Hematopoietic multipotent progenitor cell treated with erythropoietin and hydrocortisone succinate and interleukin-3 and kit ligand, for 4 days (in vitro differentiated cells): ENCODE measurements at places on chromosomes 6 and 20.

DNA sequence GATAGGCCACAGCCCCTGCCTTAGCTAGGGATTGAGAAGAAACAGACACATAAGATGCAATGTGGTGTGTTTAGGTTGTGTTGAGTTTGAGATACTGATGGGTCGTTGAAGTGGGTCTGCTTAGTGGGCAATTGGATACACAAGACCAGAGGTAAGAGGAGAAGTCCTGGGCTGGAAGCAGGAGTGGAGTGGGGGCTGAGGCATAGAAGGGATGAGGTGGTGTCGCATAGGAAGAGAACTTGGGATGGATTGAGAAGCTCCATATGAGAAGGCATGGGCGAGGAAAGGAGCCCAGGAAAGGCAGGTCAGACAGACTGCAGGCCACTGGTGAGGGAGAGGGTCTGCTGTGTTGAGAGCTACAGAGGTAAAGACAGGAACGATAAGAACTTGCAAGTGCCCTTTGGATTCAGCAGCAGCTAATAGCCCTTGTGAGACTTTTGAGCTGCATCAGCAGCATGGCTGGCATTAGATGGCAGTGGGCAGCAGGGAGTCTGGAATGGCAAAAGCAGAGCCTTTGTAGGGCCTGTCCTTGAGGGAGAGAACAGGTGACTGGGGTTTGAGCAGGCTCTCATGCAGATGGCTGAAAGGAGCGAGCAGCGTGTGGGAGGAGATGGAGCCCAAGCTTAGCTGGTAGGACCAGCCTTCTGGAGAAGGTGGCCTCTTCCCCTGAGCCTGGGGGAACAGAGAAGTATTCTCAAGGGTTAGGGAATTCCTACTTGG, 33.2 kb downstream of the PLCG1 start:
- DNase-seq: no peak

GRCh38 chr20:43820731-43821330, 93.8 kb upstream of the TOX2 start:
- DNase-seq: no peak

- DNase-seq: no peak
These were observed 39.0 kb downstream of the HLA-A start for GRCh38 chr6:29981211-29981812.

DNA sequence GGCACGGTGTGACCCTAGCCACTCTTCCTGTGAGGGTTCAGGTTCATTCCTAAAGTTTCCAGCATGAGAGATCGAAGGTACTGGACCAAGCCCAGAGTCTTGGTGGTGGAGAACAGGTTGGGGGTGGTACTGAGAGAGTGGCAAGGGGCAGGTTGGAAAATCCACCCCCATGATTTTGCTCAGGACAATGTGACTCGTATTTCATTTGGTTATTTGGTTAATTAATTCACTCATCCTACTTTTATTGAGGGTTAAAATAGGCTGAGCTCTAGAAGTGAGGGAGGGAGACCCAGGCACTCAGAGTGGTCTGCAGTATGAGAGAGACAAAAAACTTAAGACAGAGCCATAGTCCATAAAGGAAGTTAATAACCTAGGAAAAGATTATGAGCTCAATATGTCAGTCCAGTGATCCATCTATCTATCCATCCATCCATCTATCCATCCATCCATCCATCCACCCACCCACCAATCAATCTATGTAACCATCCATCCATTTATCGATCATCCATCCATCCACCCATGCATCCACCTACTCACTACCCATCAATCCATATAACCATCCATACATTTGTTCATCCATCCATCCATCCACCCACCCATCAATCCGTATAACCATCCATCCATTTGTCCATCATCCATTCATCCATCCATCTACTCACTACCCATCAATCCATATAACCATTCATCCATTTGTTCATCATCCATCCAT, 6.7 kb upstream of the BPIFB6 start:
- no peak for DNase-seq

DNA sequence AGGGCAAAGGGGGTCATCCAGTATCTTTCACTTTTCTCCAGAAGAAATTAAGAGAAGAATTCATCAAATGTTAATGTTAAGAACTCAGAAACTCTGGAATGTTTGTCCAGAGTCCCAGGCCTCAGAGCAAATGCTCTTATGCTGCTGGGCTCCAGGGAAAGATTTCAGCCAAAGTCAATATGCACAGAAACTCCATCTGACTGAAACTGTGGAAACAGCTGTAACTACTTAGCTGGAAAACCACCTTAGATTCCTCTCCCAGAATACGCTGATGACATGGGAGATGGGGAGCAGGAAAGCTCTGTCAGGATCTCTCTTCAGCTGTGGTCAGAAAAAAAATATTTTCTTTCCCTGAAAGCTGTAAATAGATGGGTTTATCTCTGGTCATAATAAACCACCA, 559.6 kb downstream of the RFPL4B start:
- DNase-seq: no peak

DNA sequence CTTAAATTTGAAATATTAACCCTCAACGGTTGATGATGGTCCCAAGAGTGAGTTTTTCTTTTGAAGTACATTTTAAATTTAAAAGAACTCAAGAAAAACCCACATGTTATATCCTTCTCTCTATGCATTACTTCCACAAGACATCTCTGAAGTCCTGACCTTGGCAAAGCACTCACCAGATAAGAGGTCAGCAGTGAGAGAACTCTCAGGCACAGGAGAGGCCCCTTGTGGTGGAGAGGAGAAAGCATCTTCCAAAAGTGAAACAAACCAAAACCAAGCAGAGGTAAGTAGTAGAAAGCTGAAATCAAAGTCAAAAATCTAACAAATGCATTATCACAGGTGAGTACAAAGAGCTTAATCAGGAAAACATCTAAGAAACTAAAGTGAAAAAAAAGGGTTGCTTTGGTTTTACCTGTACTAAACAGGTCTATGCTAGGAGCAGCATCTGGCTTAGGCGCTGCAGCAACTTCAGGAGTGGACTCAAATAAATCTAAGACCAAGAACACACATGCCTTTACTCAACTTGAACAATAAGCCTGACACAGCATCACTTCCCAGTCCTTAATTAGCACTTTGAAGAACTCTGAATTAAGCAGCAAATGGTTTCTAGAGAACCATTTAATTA, 80.5 kb downstream of the PRSS35 start:
- DNase-seq: peak; percentile 69

DNA sequence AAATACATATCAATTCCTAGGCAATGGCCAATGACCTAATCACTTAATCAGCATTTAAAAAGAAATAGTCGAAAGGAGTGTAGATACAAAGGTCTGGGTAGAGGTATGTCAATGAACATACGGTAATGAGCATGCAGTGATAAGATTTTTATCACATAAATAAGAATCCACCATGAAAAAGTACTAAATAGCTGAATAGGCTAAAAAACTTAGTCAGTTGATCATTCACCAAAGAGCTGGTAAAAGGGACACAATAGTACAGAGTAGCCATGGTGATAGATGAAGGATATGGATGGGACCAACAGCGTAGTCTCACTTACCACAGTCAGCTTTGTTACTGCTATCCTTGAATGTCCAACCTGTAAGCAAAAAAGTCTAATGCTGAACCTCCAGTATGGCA, 1018.6 kb upstream of the EYS start:
- DNase-seq: no peak

DNA sequence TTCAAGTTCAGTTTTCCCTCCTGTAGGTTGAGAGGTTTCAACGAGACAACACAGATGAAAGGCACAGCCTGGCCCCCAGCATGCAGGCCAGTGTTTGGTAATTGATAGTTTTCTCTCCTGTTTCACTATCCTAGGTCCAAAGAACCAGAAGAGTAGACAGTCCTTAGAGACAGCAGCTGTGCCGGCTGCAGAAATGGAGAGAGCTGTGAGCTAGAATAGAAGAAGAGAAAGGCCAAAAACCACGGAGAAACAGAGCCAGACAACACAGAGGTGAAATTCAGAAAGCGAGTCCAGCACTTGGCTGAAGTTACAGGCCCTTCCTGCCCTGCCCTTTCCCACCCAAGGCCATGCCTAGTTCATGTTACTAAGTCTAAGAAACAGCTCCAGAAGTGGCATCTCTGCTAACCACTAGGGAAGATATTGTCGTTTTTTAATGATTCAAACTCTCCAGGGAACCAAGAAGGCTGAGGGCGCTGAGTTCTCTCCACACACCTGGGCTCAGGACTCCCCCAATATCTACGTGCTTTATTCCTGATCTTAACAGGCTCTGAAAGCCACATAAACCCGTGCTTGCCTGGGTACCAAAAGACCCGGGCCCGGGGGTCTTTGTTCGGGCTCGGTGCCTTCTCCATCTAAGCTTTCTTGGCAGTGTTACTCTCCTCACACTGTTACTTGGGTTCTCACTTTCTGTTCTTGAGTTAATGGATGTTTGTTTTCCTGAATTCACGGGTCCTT, 16.5 kb upstream of the RBPJL start:
- DNase-seq: no peak

GRCh38 chr20:10264166-10264558, 45.5 kb downstream of the SNAP25 start:
- no peak for DNase-seq

DNA sequence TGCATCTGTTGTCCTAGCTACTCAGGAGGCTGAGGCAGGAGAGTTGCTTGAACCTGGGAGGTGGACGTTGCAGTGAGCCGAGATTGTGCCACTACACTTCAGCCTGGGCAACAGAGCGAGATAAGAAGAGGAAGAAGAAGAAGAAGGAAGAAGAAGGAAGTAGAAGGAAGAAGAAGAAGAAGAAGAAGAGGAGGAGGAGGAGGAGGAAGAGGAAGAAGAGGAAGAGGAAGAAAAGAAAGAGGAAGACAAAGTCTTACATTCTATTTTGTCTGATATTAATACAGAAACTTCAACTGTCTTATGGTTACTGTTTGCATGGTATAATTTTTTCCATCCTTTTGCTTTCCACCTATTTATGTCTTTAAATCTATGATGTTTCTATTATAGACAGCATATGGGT, 7.2 kb upstream of the NELFCD start:
- DNase-seq: no peak

DNA sequence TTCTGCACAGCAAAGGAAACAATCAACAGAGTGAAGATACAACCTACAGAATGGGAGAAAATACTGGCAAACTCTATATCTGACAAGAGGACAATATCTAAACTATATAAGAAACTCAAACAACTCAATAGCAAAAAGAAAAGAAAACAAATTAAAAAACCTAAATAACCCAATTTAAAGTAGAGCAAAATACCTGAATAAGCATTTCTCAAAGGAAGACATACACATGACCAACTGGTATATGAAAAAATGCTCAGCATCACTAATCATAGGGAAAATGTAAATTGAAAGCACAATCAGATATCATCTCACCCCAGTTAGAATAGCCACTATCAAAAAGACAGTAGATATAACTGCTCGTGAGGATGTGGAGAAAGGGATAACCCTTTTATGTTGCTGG, 87.8 kb upstream of the FOXA2 start:
- DNase-seq: no peak

GRCh38 chr6:3794092-3794491, 42.6 kb upstream of the PXDC1 start:
- DNase-seq: no peak

- DNase-seq: no peak
These were observed 196.1 kb downstream of the UBE3D start for GRCh38 chr6:82869493-82869892.

- DNase-seq: peak; percentile 29
These were observed 73.2 kb upstream of the DUSP22 start for GRCh38 chr6:219019-219570.

DNA sequence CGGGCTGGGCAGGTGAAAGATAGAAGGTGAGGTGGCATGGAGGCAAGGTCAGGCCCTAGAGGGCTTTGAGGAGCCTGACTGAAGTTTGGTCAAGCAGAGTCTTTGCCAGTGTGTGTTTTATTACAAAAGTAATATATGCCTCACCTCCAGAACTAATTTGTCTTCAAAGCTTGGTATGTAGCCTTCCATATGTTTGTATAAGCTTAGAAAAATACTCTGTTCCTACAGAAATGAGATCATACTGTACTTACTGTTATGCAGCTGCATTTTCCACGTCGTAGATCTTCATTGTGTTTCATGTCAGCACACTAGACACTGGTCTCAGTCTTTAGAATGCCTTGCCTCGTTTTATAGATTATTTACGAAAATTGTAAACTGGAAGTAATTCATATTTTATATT, 61.8 kb downstream of the ANKS1A start:
- DNase-seq: no peak

GRCh38 chr6:151869345-151869744, 61.9 kb downstream of the ESR1 start:
- peak; percentile 38 for DNase-seq

- no peak for DNase-seq
These were observed 94.3 kb downstream of the CEBPB start for GRCh38 chr20:50284811-50285375.

DNA sequence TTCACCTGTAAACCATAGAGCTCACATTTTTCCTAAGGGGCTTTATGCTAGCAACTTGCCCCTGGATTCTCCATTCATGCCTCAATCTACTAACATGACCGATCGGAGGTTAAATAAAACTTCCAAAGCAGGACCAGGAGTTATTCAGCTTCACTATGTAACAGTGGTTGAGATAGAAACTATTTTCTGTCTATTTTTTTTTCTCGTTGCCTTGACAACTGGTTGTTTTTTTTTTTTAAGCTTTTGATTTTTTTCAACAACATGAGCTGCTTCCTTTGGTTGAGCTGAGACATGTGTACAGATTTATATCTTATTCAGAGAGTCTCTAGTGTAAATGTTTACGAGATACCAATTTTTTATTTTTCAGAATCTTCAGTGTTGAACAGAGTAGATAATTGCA, 85.7 kb downstream of the SHLD1 start:
- no peak for DNase-seq

DNA sequence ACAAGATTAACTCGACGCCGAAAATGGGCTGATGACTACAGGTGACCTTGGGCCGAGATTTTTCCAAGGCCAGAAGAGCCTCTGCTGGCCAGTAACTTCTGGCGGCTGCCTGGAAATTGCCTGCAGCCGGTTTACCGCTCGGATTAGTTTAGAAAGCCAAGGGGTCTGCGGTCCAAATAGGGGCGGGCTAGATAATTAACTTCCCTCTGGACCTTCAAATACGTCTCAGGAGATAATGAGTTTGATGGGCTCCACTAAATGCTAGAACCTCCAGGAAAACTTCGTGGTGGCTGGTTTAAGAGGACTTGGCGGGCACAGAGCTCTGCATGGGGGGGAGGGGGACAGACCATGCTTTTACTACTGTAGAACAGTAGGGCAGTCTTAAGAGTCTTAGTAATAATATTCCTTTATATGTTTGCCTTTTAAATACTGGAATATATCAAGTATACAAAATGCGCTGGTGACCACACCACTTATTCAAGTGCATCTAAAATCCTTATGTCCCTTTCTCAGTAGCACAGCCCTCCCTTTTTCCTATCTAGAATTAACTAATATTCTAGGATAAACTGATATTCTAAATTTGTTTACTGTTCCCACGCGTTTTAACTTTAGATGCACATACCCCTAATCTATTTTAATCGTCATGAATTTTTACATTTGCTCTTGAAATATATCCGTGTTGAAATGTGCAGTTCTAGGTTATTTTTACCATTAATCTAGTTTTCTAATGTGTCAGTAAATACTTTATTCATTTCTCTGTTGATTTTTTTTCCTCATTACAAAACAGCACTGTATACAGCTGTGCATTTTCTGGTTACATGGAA, 107.5 kb upstream of the PRSS16 start:
- peak; percentile 92 for DNase-seq

DNA sequence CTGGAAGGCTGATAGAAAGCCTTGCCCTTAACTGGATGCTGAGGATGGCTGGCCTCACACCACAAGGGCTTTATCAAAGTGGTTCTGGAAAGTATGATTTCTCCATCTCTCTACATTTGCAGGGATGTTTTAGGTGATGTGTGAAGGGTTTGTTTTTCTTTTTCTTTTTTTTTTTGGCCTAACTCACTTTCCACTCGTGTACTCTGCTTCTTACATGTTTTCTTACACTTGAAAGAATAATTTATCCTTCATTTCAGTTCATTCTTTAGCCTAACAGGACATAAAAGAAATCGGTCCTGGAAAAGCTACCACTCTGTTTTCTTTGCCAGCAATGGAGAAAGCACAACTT, 41.2 kb downstream of the ISM1 start:
- DNase-seq: no peak
